ENCODE measurements at places on chromosomes 11 and 22.

GRCh38 chr11:35585416-35585815 is 32.8 kb upstream of the FJX1 start:
- no peak for DNase-seq

DNA sequence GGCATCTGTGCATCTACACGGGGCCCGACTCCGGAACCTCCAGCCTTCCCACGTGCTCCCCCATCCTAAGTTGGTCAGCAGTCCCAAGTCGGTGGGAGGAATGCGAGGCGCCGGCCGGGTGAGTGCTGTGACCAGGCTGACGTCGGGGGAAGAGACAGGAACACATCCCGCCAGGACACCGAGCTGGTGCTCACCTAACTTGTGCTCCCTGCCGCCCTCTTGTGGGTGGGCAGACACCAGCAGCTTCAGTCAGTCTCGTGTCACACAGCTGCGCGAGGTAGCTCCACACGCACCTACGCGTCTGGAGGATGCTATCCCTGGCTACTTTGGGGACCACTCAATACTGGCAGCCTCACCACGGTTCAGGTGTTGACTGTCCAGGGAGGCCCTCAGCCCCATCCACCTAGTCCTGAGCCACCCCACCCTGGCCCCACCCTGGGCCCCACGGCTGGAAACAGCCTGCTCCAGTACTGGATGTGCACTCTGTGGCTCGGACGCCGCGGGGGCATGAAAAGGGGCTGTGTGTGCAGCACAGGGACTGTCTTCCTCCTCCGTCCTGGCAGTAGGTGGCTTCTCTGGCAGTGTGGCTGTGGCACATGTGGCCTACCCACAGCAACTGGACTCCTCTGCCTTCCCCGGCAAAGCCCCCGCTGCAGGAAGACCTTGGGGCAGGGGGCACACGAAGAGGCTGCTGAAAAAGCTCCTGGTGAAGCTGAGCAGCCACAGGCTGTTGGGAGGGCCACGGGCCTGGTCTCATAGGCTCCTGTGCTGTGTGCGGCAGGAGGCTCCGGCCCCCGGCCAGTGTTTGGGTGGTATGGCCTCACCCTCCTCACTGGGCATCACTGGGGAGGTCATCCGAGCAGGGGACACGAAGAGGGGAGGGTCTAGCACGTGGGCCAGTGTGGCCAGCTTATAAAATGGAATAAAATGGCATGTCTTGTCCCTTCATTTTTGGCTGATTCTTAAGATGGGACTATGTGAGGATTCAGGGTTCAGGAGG is 11.2 kb upstream of the BID start:
- DNase-seq = peak; percentile 68

GRCh38 chr11:121497176-121497998 is 44.6 kb upstream of the SORL1-AS1 start:
- no peak for DNase-seq

GRCh38 chr11:68817554-68817953 is 24.2 kb downstream of the CPT1A start:
- DNase-seq = no peak

- DNase-seq = peak; percentile 29
Observed at GRCh38 chr11:67592880-67593564, 9.4 kb downstream of the GSTP1 start.

DNA sequence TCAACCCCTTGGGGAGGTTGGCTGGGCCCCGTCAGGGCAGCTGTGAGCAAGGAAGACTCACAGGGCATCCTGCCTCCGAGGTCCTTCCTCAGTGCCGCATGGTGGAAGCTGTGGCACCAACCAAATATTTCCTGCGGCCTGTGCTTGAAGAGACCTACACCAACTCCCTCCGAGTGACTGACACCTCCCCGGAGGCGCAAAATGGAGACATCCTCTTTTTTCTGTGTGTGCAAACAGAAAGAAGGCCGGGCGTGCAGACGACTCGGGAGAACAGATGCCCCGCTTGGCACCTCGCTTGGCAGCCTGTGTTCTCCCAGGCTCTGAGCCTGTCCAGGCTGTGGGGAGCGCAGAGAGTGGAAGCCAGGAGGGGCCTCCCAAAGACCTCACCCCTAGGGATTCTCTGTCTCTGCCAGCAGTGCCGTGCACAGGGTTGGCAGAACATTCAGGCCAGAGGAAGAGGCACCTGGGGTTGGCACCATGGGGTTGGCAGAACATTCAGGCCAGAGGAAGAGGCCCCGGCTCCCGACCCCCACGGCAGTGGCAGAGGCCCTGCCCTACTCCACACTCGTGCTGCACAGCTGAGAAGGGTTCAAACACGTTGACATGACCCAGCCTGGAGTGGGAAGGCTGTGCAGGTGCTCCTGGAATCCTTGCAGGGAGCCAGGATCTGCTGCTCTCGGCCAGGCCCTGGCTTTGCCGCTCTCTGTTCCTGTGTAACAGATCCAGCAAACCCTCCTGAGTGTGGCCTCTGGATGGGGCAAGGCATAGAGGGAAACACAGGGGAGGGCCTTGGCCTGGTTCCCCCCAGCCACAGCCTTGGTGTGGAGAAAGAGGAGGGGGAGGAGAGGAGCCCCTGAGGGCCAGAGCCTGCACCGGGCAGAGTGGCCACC is 805.5 kb downstream of the BRD1 start:
- DNase-seq = no peak

DNA sequence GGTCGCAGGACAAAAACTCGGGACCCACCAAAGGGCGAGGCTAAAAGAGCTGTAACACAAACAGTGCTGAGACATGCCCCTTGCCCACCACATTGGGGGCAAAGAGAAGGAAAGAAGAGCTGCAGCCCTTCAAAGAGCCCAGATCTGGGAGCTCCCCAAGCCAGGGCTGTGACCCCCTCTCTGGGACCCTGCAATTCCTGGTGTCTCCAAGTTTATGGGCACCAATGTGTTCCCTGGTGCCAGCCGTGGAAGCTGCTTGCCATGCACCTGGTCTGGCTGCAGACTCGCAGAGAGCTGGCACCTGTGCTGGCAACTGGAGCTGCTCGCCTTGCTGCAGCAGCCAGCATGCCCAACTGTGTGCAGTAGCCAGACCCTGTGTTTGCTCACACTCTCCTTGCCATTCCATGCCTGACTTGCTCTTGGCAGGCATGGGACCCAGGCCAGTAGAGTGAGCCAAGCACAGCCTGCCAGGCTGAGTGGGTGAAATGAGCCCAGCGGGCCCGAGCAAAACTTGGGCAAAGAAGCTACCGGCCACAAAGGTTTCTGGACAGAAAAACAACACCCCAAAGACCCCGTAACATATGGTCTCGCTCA is 16.0 kb downstream of the RRP8 start:
- no peak for DNase-seq

GRCh38 chr22:48267681-48268080 is 1505.2 kb downstream of the TBC1D22A start:
- DNase-seq = no peak
